ENCODE measurements at places on chromosomes 13 and 19.

GRCh38 chr13:30638301-30638700, 20.6 kb downstream of the USPL1 start:
- no peak for DNase-seq

DNA sequence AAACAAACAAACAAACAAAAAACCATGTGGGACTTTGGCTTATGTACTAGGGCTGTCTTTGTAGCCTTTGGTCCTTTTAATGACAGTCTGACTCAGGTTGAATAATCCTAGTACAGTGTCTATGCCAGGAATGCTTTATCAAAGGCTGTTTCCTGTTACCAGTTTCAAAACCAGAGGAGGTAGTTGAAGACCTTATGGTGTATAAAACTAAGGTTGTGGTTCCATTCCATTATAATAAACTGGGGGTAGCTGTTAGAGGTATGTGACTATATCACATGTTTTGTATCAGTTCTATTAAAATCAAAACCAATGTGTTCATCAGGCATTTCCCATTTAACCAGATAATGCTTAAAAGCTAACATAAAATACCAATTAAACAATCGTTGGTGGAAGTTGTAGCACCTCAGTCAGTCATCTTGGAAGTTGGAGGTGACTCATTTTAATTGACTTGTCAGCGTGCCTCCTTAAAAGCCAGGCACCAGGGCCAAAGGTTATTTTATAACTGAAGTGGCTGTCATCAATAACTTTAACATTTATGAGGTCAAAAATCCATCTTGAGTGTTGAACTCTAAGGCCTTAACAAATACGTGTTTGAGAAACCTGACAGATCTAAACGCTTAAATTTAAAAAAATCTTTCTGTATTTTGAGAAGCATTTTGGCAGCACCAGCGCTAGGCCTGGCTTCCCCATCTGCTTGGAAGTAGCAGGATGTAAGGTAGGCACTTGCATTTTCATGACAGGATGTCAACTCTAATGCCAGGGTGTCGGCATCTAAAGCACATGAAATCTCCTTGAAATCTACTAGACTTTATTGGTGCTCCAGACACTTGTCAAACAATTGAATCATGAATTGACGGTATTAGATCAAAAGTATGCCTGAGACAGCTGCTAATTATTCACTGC, 162.5 kb downstream of the LMO7 start:
- no peak for DNase-seq

DNA sequence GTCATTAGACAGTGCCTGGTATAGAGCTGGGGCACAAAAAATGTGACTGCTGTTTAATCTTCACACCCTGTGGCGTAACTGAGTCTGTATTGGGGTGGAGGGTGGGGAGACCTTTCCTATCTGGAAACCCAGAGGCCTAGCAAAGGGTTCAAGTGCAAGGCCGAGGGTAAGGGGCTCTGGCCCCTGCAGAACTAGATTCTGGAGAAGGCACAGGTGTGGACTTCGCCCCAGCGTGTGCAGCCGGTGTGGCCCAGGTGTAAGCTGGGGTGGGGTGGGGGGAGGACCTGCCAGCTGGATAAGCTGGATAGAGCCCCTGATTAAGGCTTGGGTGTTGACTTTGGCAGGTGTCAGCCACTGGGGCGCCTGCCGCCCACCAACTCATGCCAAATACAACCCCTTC, 1.3 kb downstream of the RAB3D start:
- DNase-seq, result no peak

DNA sequence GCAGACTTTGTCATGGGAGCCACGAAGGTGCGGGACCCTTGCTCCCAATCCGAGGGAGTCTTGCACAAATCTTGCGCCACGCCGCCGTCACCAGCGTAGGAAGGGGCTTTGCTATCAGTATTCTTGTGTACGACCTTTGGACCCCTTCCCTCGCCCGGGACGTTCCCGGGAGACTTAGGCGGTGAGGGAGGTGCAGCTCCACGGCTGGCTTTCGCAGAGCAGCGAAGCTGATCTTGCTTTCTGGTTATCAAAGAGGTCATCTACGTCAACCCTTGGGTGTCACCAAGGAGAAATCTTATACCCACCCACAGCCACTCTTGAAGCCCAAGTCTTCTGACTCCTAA, 583 bp downstream of the TECR start:
- DNase-seq, result no peak

- DNase-seq, result peak; percentile 80
These were observed at the start of gene CELF5 for GRCh38 chr19:3224346-3225168. CELF5 (plus strand) TSS chr19:3224661; CDS start chr19:3224740, 79 bp downstream.

GRCh38 chr19:55340784-55341147, 1.1 kb downstream of the KMT5C start:
- DNase-seq, result no peak

GRCh38 chr13:102045731-102046130, 356.1 kb downstream of the FGF14 start:
- no peak for DNase-seq

- peak; percentile 88 for DNase-seq
These were observed 350.0 kb upstream of the ARGLU1 start for GRCh38 chr13:106917673-106918556.

- DNase-seq, result no peak
These were observed 94.3 kb upstream of the MBNL2 start for GRCh38 chr13:97127842-97128241.

GRCh38 chr13:33172911-33173310, 112.6 kb downstream of the STARD13 start:
- DNase-seq, result no peak

DNA sequence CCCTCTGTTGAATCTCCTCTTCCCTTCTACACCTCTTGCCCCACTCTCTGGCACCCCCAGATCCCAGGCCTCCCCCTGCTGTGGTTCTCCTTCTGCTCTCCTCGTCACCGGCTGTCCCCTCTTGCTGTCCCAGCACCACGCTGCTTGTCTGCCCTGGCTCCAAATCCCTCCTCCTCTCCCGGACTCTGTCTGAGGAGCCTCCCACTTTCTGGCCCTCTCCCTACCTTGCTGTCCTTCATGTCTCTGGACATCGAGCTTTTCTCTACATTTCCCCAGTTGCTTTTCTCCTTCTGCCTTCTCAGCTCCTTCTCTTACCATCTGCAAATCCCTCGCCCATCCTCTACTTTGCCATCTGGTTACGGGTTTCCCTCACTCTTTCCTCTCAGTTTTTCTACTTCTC, 1.2 kb downstream of the ZNF347 start:
- no peak for DNase-seq

- DNase-seq, result no peak
These were observed 836 bp upstream of the CDC42EP5 start for GRCh38 chr19:54473892-54474372.

GRCh38 chr13:88459331-88459730, 788.2 kb downstream of the SLITRK5 start:
- no peak for DNase-seq

- peak; percentile 52 for DNase-seq
These were observed 4.9 kb downstream of the CALM3 start for GRCh38 chr19:46606019-46606418.

DNA sequence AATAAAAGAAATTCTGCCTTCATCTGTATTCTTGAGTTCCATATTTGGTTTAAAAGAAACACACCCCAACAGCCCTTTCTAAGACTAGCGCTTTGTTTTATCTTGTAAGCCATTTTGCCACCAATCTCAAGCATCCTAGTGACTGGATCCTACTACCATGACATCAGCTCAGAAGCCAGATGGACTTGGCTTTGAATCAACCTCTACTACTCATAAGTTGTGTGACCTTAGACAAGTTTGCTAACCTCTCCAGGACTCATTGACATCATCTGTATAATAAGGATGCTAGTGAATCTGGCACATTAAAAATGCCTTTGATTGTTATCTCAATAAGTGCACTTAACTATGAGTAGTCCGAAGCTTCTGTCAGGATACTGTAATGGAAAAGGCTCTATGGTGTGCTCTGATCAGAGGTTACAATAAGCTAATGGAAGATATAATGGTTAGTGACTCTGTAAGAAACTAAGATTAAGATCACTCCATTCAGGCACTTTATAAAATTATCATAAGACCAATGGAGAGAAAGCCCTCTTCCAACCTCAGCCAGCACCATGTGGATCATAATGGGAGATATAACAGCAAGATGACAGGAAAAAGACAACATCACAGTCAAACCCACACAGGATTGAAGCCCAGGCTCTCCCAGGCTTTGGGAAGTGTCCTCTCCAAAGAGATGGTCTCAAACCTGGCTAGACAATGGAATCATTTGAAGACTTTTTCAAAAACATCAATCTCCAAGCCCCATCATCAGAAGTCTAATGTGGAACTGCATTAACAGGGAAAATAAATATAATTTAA, 180.6 kb upstream of the MIR17HG start:
- DNase-seq, result no peak

GRCh38 chr19:51873097-51873496, 14.7 kb downstream of the ZNF577 start:
- DNase-seq, result no peak

GRCh38 chr19:54206030-54206830, 5.6 kb downstream of the RPS9 start:
- no peak for DNase-seq

- DNase-seq, result no peak
These were observed 92.1 kb downstream of the USP12 start for GRCh38 chr13:27079421-27079958.

GRCh38 chr19:32349051-32349450, 3.6 kb downstream of the ZNF507 start:
- no peak for DNase-seq

DNA sequence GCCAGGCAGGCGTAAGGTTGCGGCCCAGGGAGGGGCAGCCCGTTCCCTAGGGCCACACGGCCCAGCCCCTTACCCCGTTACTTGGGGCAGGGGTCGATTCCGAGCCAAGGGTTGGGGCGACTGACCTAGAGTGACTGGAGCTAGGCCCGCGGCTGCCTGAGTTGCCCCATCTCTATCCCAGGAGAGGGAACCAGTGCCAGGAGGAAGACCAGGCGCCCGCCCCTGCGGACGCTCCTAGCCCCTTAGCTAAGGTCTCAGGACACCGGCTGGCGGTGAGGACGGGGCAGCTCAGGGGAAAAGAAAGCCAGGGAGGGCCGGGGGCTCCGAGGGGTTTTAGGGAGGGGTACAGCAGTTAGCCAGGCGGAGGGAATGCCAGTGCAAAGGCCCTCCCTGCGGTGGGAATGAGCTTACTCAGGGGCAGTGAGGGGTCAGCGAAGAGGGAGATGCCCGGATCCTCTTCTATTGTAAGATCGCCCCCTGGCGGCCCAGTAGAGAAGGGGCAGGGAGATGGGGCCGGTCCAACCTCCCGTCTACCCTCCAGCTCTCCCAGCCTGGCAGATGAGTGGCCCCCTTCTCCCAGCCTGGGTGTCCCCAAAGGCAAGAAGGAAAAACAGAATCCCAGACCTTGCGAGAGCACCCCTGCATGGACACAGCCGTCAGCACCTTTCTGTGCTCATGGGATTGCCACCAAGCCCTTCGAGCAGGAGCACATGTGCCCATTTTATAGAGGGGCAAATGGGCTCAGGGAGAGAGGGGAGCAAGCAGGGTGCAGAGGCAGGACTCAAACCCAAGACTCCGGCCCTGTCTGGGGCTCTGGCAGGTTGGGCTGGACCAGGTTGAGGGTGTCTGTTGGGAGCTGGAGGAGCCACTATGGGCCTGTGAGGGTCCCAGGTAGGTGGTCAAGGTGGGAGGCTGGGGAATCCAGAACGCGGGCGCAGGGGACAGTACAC, 16.3 kb downstream of the CILP2 start:
- DNase-seq, result peak; percentile 86
